Epithelial cell of esophagus (primary cell): ENCODE measurements at places on chromosomes 11 and 22.

DNA sequence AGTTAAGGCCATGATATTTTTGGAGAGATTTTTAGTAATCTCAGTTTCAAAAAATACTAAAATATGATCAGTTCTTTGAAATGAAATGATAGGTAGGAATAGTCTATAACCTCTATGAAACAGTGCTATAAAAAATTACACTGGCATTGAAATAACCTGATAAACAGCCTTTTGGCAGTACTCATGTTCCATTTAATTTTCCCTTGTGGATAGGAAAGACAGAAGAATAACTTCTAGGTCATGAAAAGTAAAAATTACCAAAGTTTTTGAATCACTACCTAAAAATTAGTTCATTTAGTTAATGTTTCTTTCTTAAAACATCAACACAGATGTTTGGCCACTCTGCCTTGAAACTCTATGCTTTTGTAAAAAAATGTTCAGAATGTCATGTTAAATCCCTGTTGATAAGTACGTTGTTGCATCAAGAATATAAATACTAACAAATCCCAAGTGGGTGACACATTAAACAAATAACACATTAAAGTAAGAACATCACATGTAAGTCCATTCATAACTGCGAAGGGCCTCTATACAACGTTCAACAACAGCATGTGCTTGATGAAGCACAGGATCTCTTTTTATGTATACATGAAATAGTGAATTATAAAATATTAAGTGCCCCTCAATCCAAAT lies 290.2 kb downstream of the SWAP70 start:
- DNase-seq = no peak

DNA sequence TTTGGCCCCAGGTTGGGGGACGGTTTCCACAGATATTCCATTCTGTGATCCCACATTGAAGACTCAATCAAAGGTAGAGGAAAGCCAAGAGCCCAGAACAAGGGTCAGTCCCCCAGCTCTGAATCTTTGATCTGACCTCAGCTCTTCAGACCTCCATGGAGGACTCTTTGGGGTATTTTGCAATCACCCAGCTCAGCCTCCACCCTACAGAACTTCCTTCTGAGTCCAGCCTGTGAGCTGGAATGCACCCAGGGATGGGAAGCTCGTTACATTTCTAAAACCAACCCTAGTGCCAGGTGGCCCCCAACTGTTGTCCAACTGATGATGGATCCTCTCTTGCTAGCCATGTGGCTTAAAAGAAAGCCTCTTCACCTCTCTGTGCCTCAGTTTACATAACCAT lies 335.3 kb downstream of the MN1 start:
- DNase-seq = no peak

- DNase-seq = no peak
These were observed 81.5 kb upstream of the LMO1 start for GRCh38 chr11:8345179-8345578.

DNA sequence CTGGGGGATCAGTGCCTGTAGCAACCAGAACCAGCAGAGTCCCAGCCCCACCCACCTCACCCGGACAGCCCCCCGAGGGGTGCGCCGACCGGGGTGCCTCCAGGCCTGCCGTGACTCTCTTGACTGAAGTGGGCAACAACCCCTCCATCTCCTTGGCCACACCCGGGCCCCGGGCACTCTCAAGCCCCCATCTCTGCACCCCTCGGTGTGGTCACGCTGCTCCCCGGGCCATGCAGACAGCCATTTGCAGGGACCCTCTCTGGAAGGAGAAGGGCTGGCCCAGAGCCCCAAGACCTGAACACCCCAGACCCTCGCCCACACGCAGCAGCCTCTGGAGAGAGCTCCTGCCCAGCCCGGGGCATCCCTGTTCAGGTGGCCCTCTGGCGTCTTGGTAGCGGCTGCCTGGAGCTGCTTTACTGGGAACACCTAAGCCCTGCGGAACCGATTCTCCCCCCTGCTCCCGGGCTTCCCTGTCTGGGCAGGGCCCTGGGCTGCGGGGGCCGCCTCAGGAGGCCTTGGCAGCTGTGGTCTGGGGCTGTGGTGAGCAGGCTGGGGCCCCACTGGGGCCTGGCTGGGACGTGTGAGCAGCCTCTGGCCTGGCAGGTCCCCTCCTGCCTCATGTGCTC lies 84.9 kb downstream of the WNT7B start:
- no peak for DNase-seq

DNA sequence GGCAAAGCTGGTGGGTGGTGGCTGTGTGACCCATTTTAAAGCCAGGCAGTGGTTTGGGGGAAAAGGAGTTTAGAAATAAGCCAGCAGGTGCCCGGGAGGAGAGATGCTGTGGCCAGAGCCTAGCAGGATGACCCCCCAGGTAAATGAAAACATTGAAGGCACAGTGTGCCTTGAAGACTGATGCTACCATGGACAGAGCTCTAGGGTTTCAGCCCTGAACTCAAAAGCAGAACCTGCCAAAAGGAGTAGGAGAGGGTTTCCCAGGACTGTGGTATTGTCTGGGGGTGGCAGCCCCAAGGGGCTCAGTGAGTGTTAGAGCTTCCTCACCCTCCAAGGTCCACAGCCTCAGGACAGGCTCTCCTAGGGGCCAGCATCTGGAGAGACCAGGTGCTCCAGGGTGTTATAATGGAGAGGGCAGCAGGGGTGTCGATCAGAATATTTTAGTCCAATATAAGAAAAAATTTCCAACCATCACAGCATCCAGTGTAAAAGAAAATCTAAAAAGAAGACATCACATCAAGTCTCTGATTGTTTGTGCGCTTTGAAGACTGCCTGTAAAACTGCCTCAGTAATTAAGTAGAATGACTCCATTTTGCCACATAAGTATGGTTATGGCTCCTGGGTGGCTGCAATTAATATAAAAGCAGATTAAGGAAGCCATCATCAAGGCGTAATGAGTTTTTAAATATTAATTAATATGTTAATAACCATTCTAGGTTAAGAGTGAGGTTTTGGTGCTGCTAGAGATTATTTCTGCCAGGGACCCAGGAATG lies 88.6 kb upstream of the LMO1 start:
- no peak for DNase-seq

DNA sequence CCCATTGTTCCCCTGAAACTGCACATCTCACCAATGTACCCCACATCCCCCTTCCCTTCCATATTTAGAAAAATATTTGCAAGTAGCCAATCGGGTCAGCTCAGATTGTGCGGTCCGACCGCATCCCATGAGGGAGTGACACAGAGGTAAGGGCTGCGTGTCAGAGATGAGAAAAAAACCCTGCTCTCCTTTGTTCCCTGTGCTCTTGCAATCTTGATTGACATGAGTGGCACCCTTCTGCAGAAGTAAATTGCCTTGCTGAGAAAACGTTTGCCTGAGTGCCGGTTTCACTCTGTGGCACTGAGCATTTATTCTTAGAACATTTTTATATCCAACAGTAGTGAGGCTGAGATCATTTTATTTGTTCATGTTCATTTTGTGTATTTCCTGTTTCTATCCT lies 81.6 kb upstream of the CCDC90B start:
- DNase-seq = no peak

DNA sequence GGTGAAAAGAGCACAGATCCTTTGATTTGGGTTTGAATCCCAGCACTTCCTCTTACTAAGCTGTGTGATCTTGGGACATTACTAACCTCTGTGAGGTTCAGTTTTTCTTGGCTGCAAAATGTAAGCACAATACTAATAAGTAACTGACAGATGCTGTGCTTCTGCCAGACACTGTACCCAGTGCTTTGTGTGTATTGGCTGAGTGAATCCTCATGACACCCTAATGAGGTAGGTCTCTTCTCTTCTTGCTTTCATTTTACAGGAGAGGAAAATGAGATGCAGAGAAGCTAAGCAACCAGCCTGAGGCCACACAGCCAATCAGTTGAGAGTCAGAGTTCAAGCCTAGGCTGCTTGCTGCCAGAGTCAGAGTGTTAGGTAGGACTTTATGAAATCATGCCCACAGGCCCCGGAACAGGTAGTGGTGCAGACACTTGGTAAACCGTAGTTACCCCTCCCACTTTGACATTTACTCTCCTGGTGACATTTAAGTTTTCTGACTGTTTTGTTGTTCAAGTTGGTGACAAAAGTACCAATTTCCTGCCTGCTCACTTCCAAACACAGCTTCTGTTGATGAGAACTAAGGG lies 21.2 kb downstream of the PTPRJ start:
- no peak for DNase-seq

DNA sequence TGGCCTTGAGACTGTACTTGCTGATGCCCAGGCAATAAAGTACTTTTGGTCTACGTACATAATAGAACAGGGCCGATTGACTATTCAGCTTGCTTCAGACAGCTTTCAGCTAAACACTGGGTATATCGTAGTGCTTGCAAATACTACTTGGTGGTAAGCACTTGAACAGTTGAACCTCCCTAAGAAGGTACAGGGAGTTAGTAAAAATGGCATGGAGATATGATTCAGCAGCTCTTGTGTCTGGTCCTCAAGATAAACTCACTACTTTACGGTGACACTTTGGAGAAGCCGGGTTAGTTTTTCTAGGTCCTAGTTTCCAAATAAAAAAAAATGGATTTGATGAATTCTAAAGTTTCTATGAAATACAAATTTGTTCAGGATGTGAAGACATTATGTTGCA lies 7.3 kb downstream of the CCDC117 start:
- no peak for DNase-seq
